ENCODE measurements at places on chromosomes 1 and 21. TPM values are rescaled to one million over a fixed set of nuclear protein-coding genes. Genes with fewer than 3 reads are reported as not detected.

GRCh38 chr1:77542813-77543420, 139.5 kb downstream of the ZZZ3 start:
- no peaks in the 10 kb centered on the region for H3K36me3 ChIP-seq
- no peak overlapping the region for H3K4me3 ChIP-seq
- no peak for DNase-seq
- no peak overlapping the region for H3K27ac ChIP-seq
- H3K4me1 ChIP-seq: no peaks in the 10 kb centered on the region

GRCh38 chr1:219123036-219123435, 50.6 kb upstream of the LYPLAL1 start:
- H3K4me1 ChIP-seq: no peaks in the 10 kb centered on the region
- no peak for DNase-seq
- no peaks in the 10 kb centered on the region for H3K36me3 ChIP-seq
- H3K4me3 ChIP-seq: no peak overlapping the region
- H3K27me3 ChIP-seq: no peaks in the 10 kb centered on the region

DNA sequence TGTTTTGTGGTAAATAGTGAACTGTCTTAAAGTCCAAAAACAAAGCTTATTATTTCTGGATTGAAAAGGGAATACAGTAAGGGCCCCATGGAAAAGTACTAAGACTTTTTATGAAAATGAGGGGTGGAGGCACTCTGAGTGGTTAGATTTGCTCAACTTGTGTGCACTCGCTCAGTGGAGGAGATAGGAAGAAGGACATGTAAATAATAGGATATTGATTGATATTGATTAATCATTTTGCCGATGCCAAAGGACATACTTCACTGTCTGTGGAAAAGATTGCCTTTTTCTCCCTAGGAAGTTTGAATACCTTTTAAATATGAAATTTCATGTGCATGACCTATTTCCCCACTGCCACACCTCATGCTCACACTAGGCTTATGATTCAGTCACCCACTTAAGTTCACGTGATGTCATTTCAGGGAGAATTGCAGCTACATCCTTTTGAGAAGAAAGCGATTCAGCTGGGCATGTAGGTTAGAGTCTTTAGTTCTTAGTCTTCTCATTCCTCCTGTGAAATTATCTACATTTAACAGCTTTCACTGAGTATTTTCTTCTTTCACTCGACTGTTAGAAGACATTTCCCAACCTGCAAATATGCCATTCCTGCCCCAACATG, 5.0 kb downstream of the MTR start:
- peaks cover 8% of the 10 kb centered on the region for H3K36me3 ChIP-seq
- H3K4me3 ChIP-seq: no peak overlapping the region
- no peaks in the 10 kb centered on the region for H3K27me3 ChIP-seq
- no peak overlapping the region for H3K27ac ChIP-seq
- DNase-seq: no peak
- peaks cover 4% of the 10 kb centered on the region for H3K4me1 ChIP-seq

RCAN3 gene
- 13.2 TPM for total RNA-seq

GRCh38 chr1:182791281-182792179, 2.0 kb downstream of the NPL start:
- peaks cover 40% of the 10 kb centered on the region for H3K27me3 ChIP-seq
- DNase-seq: no peak
- H3K36me3 ChIP-seq: no peaks in the 10 kb centered on the region
- H3K4me3 ChIP-seq: no peak overlapping the region

DNA sequence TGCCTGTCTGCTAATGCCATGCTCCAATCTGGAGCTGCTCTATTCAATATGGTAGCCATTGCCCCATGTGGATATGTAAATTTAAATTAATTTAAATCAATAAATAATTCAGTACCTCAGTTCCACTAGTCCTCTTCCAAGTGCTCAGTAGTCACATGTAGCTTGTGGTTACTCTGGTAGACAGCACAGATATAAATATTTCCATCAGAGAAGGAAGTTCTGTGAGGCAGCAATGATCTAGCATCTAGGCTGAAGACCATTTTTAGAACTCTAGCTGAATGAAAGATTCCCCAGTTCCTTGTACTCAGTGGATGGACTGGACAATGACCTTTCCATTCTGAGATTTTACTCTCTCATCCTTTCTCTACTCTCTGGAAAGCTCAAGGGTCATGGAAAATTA, 25.8 kb upstream of the CAPZB start:
- H3K27ac ChIP-seq: no peak overlapping the region
- H3K27me3 ChIP-seq: no peaks in the 10 kb centered on the region
- H3K4me3 ChIP-seq: no peak overlapping the region

DNA sequence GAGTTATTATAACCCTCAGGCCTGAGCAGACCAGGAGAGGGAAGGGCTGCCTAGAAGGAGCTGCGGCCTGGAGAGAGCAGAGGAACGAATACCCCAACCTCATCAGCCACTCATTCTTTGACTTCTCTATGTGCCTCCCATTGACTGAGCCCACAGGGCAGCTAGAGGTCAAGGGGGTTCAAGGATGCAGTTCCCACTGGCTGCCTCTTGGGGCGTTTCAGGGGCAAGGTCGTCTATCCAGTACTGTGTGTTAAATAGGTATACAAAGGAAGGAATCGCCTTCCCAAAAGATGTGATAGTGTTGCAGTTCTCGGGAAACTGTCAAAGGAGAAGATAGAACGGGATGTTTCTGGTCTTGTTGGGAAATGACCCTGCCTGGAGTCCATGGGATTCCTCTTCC, 250.6 kb downstream of the PRDM2 start:
- H3K36me3 ChIP-seq: no peaks in the 10 kb centered on the region
- no peaks in the 10 kb centered on the region for H3K27me3 ChIP-seq
- no peak overlapping the region for H3K4me3 ChIP-seq
- no peak overlapping the region for H3K27ac ChIP-seq

- no peak for DNase-seq
- H3K36me3 ChIP-seq: peaks cover 5% of the 10 kb centered on the region
- no peak overlapping the region for H3K27ac ChIP-seq
- no peaks in the 10 kb centered on the region for H3K27me3 ChIP-seq
- H3K4me3 ChIP-seq: no peak overlapping the region
- H3K4me1 ChIP-seq: no peaks in the 10 kb centered on the region
Measured at GRCh38 chr1:244992833-244993232, 128.5 kb upstream of the HNRNPU start.

TMEM240 gene
- total RNA-seq: 0.42 TPM

- H3K36me3 ChIP-seq: peaks cover 33% of the 10 kb centered on the region
- H3K27ac ChIP-seq: no peak overlapping the region
- peaks cover 13% of the 10 kb centered on the region for H3K4me1 ChIP-seq
- no peak for DNase-seq
Measured at GRCh38 chr1:16617114-16617631, 3.8 kb upstream of the NBPF1 start.

DNA sequence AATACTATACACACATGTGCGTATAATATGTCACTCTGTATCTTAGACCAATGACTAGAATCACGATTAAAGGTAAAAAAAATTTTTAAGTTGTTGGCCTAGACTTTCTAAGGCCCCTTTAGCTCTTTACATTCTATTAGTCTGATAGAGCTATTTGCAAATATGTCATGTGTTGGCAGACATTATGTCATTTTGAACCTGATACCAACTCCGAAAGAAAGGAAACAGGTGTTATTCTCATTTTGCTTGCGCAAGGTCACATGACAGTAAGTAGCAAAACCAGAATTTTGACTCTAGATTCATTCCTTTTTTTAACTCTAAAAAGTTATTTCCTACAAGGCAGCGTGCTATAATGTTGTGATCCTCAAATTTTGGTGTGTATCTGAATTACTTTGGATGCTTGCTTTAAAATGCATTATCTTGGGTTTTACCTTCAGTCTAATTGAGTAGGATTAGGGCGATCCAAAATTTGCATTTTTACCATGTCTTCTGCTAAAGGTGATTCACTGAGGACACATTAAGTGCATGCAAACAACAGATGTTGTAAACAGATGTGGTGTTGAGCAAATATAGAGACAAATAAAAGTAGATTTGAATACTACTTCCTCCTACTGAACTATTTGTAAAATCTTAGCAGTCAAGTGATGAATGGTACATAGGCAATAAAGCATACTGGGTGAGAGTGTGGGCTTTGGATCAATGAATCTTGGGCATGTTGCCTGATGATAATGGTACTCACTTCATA, 63.5 kb upstream of the KIAA1614 start:
- no peak overlapping the region for H3K4me3 ChIP-seq
- DNase-seq: no peak
- H3K27me3 ChIP-seq: no peaks in the 10 kb centered on the region
- H3K4me1 ChIP-seq: no peaks in the 10 kb centered on the region
- H3K36me3 ChIP-seq: no peaks in the 10 kb centered on the region
- no peak overlapping the region for H3K27ac ChIP-seq

DNA sequence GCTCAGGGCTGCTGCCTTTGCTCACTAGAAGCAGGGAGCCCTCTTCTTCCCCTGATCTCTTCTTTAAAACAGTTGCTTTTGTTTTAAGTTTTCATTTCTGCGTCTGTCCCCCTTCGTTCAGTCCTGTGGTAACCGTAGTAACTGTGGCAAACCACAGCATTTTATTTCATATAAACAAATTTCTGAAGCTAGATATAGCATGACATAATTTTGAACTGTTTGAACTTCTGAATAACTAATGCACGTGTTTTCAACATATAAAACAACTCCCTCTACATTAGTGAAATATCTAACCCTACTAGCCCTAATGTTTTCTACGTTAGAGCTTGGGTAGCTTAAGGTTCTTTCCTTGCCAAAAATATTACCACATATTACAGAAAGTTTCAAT, 104.6 kb downstream of the DISP1 start:
- H3K36me3 ChIP-seq: no peaks in the 10 kb centered on the region
- DNase-seq: no peak
- no peaks in the 10 kb centered on the region for H3K27me3 ChIP-seq
- H3K4me3 ChIP-seq: no peak overlapping the region
- H3K4me1 ChIP-seq: no peaks in the 10 kb centered on the region
- no peak overlapping the region for H3K27ac ChIP-seq

OLFM3 gene
- 0.90 TPM for total RNA-seq
